ENCODE measurements at places on chromosomes 7 and 10. TPM values are rescaled to one million over a fixed set of nuclear protein-coding genes. Genes with fewer than 3 reads are reported as not detected.

The TMEM270 gene
- not detected for total RNA-seq

The SFRP5 gene
- total RNA-seq, result 0.58 TPM

The SPDYE2 gene
- total RNA-seq, result not detected

The HOXA2 gene
- total RNA-seq, result 4.0 TPM

The SLC13A1 gene
- total RNA-seq, result 10.6 TPM

The TMEM236 gene
- 0.64 TPM for total RNA-seq

The OR2A14 gene
- total RNA-seq, result not detected

The VPS26A gene
- 36.6 TPM for total RNA-seq

The ITIH2 gene
- total RNA-seq, result 0.58 TPM

The DLD gene
- total RNA-seq, result 74.3 TPM

The FAM200A gene
- 9.6 TPM for total RNA-seq

The ATOH7 gene
- 1.5 TPM for total RNA-seq

The KDM7A gene
- 13.7 TPM for total RNA-seq

The SPDYE3 gene
- not detected for total RNA-seq

The LRRC18 gene
- total RNA-seq, result 0.23 TPM

The EGR2 gene
- total RNA-seq, result 0.76 TPM

The MBL2 gene
- not detected for total RNA-seq

The CHST3 gene
- total RNA-seq, result 28.2 TPM

The CLEC5A gene
- 2.3 TPM for total RNA-seq

The IFIT2 gene
- total RNA-seq, result 8.4 TPM

The AGR2 gene
- total RNA-seq, result 26.9 TPM

The ZDHHC16 gene
- total RNA-seq, result 22.2 TPM

The ACSM6 gene
- total RNA-seq, result 0.12 TPM

The HABP2 gene
- total RNA-seq, result 0.53 TPM

The HOXA5 gene
- total RNA-seq, result 42.4 TPM

The PLEKHS1 gene
- 0.18 TPM for total RNA-seq

The LRRTM3 gene
- 1.1 TPM for total RNA-seq

The GSTO2 gene
- total RNA-seq, result 13.5 TPM

The KCP gene
- total RNA-seq, result 16.2 TPM

The STEAP2 gene
- total RNA-seq, result 11.2 TPM

The NRG3 gene
- 6.1 TPM for total RNA-seq

The GRIFIN gene
- not detected for total RNA-seq

The GPER1 gene
- 6.0 TPM for total RNA-seq

The RBP4 gene
- 4.0 TPM for total RNA-seq

The SPDYE2B gene
- not detected for total RNA-seq

The WAC gene
- 126 TPM for total RNA-seq

The ARHGAP22 gene
- total RNA-seq, result 1.3 TPM

The INA gene
- 0.58 TPM for total RNA-seq

The DENND2A gene
- total RNA-seq, result 32.6 TPM

The ZNF425 gene
- 4.6 TPM for total RNA-seq

The VWA2 gene
- 3.0 TPM for total RNA-seq

The OIT3 gene
- total RNA-seq, result 2.4 TPM

The ZNF800 gene
- 17.1 TPM for total RNA-seq
